ENCODE measurements at places on chromosomes 3 and 15.

GRCh38 chr3:163601426-163601825 lies 1476.9 kb downstream of the SI start:
- DNase-seq = no peak

DNA sequence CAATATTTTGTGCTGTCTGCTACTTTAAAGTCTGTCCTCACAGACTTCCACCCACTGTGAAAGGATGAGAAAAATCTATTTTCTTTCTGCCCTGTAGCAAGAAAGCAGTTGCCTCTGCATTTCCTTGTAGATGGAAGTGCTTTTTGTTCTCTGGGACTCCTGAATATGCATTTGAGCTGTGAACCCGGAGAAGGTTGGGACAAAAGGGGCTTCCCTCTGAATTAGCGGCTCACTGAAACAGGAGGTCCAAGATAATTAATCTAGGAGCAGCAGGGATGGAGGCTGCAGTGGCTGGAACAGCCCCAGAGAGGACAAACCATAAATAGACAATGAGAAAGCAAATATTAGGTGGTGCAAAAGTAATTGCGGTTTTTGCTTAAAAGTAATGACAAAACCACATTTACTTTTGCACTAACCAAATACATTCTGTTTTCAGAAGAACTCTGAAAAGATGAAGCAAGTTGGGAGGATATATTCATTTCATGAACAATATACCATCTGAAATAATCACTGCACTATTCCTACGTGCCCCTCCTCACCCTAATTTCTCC lies 143.4 kb upstream of the KBTBD8 start:
- DNase-seq = no peak

- no peak for DNase-seq
Measured at GRCh38 chr3:9403463-9403862, 6.0 kb downstream of the SETD5 start.

- DNase-seq = no peak
Measured at GRCh38 chr3:36399933-36400332, 19.6 kb downstream of the STAC start.

- no peak for DNase-seq
Measured at GRCh38 chr3:121989943-121990342, 32.1 kb downstream of the ILDR1 start.

GRCh38 chr15:91465696-91466095 lies 365.6 kb downstream of the SV2B start:
- DNase-seq = no peak

DNA sequence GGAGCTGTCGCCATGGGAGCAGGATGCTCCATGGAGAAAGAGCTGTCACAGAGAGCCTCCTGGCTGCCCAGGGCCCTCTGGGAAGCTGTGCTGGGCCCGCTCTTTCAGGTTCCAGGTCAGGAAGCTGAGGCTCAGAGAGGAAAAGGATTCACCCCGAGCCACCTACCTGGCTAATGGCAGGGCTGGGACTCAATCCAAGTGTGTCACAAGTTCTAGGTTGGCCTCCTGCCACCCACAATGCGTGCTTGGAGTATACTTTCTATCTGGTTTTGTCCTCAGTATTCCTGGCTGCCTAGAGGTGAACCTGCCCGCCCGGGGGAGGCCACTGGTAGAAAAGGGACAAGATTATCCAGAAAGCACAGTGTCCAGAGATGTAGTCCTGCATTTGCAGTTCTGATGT lies 23.6 kb downstream of the FAH start:
- no peak for DNase-seq

All from vagina (tissue), 2 donors.